ENCODE measurements at places on chromosomes 13 and 19.

DNA sequence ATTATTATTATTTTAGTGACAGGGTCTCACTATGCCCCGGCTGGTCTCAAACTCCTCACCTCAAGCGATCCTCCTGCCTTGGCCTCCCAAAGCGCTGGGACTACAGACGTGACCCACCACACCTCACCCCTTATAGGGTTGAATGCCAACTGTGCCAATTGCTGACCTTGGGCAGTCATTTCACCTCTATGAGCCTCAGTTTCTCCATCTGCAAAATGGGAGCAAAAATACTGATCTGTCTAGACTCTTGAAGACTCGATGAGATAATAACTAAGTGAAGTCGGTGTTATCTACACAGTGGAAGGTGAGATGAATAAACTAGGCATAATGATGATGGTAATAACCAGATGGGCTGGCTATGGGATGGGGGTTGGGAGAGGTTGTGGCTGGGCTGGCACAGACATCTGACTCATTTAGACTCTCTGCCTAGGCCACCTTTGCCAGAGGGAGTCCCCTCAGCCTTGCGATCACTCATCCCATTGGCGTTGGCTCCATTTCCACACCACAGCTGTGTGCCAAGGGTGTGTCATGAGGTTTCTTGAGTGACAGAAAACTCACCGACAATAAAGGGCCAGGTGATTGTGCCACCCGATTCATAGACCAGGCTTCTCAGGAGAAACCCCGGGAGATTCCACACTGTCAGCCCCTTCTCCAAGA lies at the start of gene CASP14:
Gene CASP14 (plus strand): TSS at position 596 of the 657 bp plus-strand sequence. CDS start 2,772 bp downstream, outside the sequence.
- DNase-seq = no peak

DNA sequence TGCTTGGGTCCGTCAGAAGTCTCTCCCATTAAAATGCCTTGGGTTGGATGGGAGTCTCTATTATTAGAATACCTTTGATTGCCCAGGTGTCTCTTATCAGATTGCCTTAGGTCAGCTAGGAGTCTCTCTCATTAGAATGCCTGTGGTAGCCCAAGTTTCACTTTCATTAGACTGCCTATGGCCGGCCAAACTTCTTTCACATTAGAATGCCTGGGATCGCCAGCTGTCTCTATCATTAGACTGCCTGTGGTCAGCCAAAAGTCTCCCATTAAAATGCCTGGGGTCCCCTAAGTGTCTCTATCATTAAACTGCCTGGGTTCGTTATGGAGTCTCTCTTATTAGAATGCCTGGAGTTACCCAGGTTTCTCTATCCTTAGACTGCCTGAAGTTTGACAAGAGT lies 1476.7 kb downstream of the UQCRFS1 start:
- no peak for DNase-seq

- DNase-seq = no peak
Measured at GRCh38 chr13:95783747-95784146, 106.8 kb downstream of the DNAJC3 start.

- DNase-seq = no peak
Measured at GRCh38 chr13:23468811-23469210, 35.3 kb upstream of the SACS start.

DNA sequence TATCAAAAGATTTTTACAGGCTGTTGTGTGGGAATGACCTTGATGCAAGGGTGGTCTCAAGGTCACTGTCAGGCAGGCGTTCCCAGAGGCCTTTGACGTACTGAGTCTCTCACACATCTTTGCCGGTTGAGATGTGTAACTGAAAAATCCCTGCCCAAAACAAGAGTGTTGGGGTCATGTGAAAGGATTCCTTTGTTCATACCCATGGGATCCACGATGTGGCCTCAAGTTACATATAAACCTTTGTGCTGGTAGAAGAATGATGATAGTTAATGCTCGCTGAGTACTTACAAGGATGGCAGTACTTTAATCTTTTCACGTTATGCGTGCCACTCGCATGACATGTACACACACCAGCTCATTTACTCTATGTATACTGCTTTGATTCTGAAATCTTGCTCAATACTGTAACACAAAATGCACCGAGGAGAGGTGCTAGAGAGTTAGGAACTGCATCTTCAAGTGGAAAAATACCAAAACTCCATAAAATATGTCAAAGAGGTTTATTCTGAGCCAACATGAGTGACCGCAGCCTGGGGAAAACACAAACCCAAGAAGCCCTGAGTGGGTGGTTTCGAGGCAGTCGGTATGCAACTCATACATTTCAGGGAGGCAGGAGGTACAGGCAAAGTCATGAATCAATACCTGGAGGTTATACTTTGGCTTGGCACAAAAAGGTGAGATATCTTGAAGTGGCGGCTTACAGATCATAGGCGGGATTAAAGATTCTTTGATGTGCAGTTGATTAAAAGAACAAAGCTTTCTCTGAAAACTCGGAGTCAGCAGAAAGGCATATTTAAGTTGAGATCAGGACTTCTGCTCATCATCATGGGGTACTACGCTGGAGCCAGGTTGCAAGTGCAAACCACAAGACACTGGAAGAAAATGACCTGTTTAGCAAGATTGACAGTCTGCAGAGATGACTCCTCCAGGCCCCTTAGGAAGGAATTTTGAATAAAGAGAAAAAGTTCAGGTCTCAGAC lies 87.4 kb upstream of the ARHGEF7 start:
- DNase-seq = no peak

DNA sequence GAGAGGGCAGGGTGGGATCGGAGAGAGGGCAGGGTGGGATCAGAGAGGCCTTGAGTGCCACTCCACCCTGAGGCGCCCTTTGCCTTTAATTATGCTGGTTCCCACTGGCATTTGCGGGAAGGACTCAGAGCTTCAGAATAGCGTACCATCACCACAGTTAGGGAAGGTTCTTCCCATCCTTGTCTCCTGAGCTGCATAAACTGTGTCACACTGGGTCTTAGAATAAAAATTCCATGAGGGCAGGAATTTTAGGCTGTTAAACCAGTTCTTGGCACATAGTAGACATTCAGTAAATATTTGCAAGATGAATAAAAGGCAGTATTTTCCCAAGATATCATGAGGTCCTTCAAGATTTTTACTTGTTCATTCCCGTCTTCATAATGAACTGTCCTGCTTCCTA lies 24.4 kb downstream of the PPP2R1A start:
- DNase-seq = no peak

- DNase-seq = peak; percentile 36
Measured at GRCh38 chr13:21458451-21458812, 671 bp downstream of the ZDHHC20 start.

GRCh38 chr13:77832339-77833100 lies 86.1 kb downstream of the EDNRB start:
- DNase-seq = no peak

- no peak for DNase-seq
Measured at GRCh38 chr19:4618019-4618418, 21.3 kb upstream of the TNFAIP8L1 start.

GRCh38 chr19:5358173-5358800 lies 17.7 kb upstream of the PTPRS start:
- no peak for DNase-seq

DNA sequence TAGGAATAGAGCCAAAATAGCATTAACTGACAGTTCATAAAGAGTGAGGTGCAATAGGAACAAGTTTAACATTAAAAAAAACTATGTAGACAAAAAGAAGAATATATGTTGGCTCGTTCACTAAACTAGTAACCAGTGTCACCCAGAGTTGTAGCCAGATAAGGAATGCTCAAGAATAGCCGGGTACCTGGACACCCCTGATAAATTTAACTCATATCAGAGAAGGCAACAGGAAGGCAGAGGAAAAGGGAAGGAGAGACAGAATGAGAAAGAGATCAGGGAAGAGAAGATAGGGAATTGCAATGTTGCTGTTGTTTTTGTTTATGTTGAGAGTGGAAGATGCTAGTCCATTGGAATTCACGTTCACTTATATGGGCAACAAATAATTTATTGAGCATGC lies 31.6 kb upstream of the KATNAL1 start:
- no peak for DNase-seq

GRCh38 chr13:108915095-108915633 lies 285.8 kb downstream of the MYO16 start:
- no peak for DNase-seq

DNA sequence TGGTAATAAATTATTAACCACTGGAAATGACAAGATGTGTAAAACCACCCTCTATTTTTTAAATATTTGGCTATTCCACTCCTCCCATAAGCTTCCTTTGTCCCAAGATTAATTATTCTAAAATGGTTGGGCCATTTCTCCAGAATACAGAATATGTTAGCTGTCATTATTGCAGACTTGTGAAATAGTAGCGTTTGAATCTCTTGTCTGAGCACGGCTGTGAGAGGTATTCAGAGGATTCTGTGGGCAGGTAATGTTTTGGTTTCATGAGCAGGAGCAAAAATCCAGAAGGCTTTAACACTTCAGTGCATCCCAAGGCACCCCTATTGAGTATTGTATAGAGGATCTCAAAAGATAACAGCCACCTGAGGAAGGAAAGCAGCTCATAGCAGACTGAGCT lies 256.0 kb downstream of the UQCRFS1 start:
- DNase-seq = no peak

- no peak for DNase-seq
Measured at GRCh38 chr13:39533651-39534150, 69.3 kb downstream of the LHFPL6 start.

DNA sequence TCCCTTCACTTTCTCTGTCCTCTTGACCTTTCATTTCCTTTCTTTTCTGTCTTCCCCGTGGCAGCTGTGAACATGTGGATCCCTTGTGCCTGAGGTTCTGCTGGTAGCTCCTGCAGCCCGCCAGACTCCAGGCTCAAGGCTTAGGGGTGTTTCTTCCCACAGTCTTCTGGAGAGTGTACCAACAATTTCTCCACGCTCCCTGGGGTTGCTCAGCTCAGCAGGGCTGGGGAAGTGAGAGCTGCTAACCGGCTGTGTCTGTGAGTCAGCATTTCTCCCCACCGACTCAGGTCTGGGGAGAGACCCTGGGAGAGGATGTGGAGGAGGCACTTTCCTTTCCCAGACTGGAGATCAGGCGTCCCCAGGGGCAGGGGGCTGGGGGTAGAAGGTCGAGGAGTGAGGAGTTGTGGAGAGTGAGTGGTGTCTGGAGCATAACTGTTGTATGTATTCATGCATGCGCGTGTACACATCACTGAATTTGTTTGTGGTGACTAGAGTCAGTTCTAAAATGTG lies 193.6 kb downstream of the KCNRG start:
- DNase-seq = no peak

GRCh38 chr19:12938779-12939601 lies 581 bp downstream of the CALR start:
- DNase-seq = no peak

- DNase-seq = no peak
Measured at GRCh38 chr19:17246681-17247425, 1.1 kb upstream of the NR2F6 start.

DNA sequence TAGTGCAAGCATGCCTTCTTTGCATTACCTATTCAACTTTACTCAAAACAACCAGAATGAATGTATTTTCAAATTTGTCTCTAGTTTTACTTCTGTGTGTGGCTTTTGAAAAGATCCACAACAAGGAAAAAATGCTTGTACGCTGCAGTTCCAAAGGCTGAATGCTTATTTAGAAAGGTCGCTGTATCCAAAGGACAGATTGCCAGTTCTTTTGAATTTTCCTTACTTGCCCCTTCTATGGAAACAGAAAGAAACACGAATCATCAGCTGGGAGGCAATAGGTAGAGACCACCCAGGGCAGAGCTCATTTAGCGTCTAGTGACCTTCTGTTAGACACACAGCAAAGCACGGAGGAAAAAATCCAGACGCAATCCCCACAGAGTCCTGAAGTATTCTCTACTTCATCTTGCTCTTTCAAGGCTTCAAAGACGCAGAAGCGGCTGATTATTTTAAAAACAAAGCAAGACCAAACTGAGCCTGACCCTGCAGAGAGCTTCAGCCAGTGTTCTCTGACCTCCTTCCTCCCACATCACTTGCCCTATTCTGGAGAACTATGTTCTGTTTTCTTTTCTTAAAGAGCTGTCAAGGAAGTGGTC lies 674.6 kb upstream of the SGCG start:
- no peak for DNase-seq

DNA sequence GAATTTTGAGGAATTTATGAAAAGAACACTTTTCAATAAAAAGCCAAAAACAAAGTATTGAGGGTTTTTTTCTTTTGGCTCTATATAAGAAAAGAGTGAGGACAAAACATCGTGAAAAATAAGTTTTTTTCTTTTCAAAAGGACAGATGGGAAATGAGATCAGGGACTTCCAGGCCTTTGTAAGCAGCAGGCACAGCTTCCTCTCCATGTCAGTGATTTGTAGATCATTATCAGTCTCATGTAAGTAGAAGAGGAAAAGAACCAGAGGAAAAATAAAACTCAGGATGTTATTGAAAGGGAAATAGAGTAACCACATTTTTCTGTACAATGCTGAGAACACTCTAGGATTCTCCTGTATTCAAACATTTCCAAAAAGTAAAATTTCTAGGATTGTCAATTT lies 29.9 kb downstream of the DOCK9 start:
- DNase-seq = no peak

DNA sequence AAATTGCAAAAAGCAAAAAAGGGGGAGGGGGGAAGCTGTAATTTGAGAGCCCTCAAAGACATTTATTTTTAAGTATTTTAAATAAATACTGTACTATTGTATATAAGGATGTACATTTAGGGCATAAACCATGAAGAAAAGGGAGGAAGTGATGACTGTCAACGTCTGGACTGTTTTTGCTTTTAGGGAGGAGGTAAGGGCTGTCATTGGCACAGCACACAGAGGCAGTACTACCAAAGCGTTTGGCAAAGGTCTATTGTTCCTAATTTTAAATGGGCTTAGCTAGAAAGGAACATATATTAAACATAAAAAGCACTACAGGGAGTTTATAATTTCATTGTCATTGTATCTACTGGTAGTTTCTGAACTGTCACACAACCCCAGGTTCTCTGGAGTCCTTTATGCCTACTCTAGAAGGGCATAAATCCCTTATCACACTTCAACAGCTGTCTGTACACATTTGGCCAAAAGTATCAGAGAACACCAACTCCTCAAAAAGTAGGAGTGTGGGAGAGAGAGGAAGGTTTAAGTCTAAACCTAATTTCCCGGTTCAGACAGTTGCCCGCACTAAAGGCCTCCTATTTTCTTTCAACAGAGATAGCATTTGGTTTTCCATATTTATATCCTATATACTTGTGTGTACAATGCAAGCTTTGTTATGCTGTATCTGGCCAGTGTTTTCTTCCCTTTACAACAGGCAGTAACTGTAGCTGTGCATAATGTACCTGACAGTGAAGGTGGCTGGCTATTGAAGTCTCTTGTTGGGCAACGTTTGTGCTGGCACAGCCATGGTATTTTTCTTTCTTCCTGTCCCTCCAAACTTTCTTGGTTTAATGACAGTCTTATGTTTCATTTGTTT lies 406.2 kb downstream of the KLF5 start:
- no peak for DNase-seq

GRCh38 chr19:18435842-18436670 lies 1.9 kb downstream of the ISYNA1 start:
- no peak for DNase-seq

DNA sequence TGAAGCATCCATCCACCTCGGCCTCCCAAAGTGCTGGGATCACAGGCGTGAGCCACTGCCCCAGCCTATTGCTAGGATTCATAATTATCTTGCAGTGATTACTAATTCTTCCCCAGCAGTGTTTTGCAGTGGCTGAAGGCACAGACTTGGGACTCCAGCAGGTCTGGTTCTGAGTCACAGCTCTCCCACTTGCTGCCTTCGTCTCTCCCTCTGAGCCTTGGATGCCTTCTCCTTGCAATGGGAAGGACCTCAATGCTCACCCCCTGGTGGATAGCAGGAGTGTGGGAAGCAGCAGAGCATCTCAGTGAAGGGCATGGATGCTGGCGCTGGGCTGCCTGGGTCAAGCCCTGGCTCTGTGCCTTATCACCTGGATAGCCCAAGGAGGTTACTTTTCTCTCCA lies 37.6 kb upstream of the SHKBP1 start:
- no peak for DNase-seq

GRCh38 chr19:45972081-45972946 lies 1.4 kb downstream of the NOVA2 start:
- no peak for DNase-seq

Data from stimulated activated CD4-positive, alpha-beta T cell treated with anti-CD3 and anti-CD28 coated beads, Interleukin-2, amount 100 ng/mL, for 48 hours (primary cell).